ENCODE measurements at places on chromosomes 2 and 18. TPM values are rescaled to one million over a fixed set of nuclear protein-coding genes. Genes with fewer than 3 reads are reported as not detected.
A peak's percentile ranks its signal among the peaks of the same experiment; 100 is the strongest.

GRCh38 chr2:177038787-177039484 is 173.7 kb upstream of the HNRNPA3 start:
- DNase-seq = no peak

The CAPN14 gene
- total RNA-seq = 0.20 TPM

DNA sequence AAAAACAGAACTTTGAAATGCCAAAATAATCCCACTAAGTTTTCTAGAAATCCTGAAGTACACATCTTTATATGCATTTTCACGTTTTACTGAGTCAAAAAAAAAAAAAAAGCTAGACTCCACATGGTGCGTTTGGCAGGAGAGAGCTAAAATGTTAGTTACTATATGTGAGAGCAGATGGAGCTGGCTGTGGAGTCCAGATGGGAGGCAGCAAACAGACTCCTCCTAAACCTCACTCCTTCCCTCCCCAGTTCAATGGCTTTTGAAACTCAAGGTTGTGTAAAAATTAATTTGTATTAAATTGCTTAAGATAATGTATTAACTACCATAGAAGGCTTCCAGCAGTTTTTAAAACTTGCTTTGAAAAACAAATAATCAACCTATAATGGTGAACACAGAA is 248.8 kb downstream of the AGPS start:
- no peak for DNase-seq

GRCh38 chr2:86622519-86623042 is 1.1 kb downstream of the RNF103 start:
- peak; percentile 19 for DNase-seq

GRCh38 chr2:31922542-31923408 is 88.0 kb downstream of the MEMO1 start:
- DNase-seq = no peak

Measured in renal cortical epithelial cell (primary cell).